GOT3 (cell line): ENCODE measurements at places on chromosomes 4 and X.

- DNase-seq = no peak
Measured at GRCh38 chrX:139204898-139205667, 325.5 kb upstream of the F9 start.

DNA sequence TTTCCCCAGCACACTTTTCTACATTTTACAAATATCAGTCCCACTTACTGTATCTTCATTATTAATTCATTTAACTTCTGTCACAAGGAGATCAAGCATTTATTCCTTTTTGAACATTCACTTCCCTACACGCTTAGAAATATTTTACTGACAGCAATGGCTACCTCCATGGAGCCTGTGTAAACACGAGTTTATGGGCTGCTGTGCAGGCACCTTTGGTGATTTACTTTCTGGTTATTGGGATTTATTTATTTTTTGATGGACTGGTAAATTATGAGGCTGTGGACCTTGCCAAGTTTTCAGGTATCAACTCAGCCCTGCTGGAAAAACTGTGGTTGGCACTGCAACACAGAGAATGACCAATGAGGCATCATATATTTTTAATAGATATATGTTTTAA is 45.4 kb upstream of the PAQR3 start:
- DNase-seq = no peak

DNA sequence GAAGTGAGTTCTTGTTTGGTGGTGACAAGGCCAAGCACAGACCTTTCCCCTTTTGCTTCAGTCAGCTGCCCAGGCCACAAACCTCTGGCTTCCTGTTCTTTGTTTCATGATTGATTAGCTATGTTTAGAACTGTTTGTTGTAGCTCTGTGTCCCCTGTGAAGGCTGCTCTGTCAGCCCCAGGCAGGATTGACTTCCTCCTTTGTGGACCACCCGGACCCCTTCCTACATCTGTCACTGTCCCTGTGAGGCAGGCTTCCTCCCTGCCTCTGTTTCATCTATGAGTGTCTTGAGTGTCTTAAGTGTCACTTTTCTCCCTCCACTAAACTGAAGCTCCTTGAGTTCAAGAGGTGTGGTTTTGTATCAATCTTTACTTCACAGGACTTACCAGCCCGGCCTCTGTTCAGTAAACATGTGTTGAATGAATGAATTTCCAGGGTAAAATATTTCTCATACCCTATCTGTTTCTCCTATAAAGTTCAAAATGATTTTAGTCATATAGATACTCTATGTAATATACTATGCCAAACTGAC is 83.5 kb downstream of the ZNF674 start:
- no peak for DNase-seq

DNA sequence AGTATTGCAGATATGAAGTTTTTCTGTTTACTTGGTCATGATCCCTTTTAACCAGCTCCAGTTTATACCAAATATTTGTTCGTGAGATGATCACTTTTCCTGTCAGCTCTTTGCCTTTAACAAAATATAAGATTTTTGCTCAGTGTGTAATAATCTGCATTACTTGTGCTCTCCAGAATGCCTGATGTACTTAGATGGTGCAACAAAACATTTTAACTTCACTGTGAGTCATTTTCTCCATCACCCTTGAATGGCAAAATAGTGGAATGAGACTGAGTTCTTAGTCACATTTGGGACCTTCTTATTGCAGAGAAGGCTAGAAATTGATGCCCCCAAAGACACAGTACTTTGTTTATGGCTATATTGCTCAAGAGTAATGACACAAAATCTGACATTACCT is 252.0 kb downstream of the FRMPD4 start:
- no peak for DNase-seq

- DNase-seq = no peak
Measured at GRCh38 chr4:173516621-173517524, 13.2 kb downstream of the HAND2 start.

GRCh38 chr4:46927201-46927600 is 18.2 kb upstream of the COX7B2 start:
- no peak for DNase-seq

- no peak for DNase-seq
Measured at GRCh38 chrX:129461801-129462456, 61.4 kb downstream of the SMARCA1 start.

GRCh38 chrX:38970074-38970473 is 168.8 kb downstream of the MID1IP1 start:
- DNase-seq = no peak

DNA sequence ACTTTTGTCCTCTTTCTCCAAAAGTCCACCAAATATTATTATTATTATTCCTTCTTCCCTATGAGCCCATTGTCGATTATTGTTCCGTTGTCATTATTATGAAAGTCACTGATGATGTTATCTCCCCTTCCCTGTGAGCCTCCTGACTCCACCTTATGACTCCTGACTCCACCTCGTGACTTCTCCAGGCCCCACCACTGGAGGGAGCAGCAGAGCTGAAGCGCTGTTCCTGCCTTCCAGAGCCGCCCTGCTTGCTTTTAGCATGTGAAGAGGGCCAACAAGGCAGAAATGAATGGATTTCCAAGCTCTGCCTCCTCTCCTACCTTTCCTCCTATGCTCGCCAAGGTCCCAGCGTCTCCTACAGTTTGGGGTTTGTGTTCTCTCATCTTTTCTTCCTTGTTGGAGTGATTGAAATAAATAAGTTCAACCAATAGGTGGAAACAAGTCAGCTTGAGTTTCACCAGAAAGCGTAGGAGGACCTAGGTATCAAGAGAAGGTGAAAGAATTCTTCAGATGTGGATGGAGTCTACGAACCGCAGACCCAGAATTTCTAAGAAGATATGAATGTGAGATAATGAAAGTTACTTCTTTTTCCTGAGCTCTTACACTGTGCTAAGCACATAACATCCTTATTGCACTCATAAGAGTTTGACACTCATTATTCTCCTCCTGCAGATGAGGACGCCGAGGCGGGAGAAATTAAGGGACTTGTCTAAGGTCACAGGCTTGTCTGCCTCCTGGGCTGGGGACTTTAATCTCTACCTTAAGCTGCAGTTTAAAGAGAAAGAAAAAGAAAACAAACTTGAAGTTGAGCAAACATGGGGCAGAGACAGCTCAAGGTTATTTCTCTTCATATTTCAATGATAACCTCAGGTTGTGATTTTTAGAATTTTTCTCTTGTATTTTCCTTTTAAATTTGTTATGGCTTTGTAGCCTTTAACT is 26.1 kb downstream of the IGSF1 start:
- DNase-seq = no peak
